ENCODE measurements at places on chromosomes 13 and 19.

DNA sequence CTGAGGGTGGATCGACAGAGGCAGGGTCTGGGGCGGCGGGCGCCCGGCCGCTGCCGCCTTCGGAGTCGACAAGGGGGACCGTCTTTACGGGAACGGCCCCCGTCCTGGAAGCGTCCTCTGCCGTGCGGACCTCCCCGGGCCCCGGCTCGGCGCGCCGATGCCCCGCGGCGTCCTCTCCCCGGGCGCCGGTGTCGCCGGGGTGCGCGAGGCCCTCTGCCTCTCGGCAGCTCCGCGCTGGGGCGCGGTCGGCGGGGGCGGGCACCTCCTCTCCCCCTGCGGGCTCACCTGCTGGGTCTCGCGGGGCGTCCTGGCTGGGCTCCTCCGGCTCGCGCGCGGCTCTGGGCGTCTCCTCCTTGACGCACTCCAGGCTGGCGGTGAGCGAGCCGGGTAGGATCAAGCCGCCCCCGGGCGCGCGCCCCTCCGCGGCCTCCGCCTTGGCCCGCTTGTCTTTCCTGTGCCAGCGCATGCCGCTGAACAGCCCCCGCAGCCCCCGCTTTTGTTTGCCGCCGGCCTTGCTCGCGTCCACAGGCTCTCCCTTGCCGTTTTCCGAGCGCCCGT is 1.5 kb downstream of the AMER2 start:
- peak; percentile 1 for DNase-seq

DNA sequence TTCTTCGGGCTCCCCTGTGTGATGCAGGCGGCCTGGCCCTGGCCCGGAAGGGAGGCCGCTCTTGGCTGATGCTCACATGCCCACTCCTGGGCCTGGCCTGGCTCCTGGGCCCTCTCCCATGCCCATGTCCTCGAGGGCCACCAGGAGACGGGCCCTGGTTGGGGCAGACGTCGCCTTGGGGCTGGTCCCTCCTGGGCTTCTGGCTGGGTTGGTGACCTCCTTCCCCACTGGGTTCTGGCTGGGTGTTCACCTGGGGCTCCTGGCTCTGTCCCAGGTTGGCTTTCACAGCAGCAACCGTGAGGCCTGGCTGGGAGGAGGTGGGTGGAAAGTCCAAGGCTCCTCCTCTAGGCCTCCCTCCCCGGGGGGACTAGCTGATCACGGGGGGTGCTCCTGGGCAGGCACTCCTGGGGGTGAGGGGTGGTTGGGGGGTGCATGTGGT is 15.5 kb upstream of the SLC7A10 start:
- no peak for DNase-seq

GRCh38 chr19:40416918-40417642 is 3.9 kb upstream of the PRX start:
- DNase-seq: no peak

- no peak for DNase-seq
These were observed 9.8 kb downstream of the BICRA start for GRCh38 chr19:47618771-47619170.

Measured in adipocyte (in vitro differentiated cells).